ENCODE measurements at places on chromosomes 7 and 10.

GRCh38 chr7:115805458-115805857 is 225.1 kb downstream of the TFEC start:
- no peak for DNase-seq

- DNase-seq, result no peak
These were observed 22.7 kb downstream of the GARS1 start for GRCh38 chr7:30617359-30617758.

GRCh38 chr7:84614821-84615501 is 420.4 kb upstream of the SEMA3A start:
- no peak for DNase-seq

DNA sequence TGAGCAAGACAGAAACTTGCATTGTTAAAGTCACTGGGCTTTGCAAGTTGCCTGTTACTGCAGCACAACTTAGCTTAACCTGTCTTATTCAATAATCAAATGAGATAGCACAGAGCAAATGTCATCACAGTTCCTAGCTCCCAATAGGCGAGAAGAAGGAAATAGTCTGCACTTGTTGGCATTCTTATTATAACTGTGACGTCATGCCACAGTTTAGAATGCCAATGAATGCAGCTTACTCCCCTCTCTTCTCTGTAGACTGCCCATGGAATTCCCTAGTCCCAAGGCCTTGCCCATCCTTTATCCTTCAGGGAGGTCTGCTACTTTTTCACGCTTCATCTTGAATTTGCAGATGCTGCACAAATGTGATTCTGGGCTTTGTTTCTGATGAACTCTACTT is 1094.9 kb upstream of the AUTS2 start:
- DNase-seq, result no peak

- peak; percentile 62 for DNase-seq
These were observed 116.2 kb downstream of the SH3PXD2A start for GRCh38 chr10:103739039-103739764.

DNA sequence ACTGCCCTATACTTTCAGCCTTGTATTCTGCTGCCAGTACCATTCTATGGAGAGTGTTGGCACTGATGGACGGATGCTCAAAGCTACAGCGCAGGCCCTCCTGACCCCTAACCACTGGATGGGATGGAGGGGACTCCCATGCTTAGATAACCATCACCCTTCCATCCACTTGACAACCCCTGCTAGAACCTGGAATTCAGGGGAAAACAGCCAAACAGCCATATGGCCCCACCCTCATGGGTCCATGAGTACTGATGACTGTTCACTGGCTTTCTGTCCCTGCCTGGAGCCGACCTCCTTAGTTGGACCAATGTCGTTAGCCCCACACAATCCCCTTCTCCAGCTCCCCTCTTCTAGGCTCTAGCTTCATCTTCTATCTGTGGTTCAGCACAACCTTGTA is 16.2 kb downstream of the DUSP5 start:
- no peak for DNase-seq

GRCh38 chr7:128714701-128715495 is 24.3 kb upstream of the CALU start:
- no peak for DNase-seq

GRCh38 chr7:151686826-151687225 is 167.1 kb upstream of the RHEB start:
- no peak for DNase-seq

GRCh38 chr7:33677556-33677955 is 227.8 kb upstream of the BMPER start:
- no peak for DNase-seq

GRCh38 chr7:134908289-134908688 is 78.0 kb upstream of the AGBL3 start:
- DNase-seq, result no peak

DNA sequence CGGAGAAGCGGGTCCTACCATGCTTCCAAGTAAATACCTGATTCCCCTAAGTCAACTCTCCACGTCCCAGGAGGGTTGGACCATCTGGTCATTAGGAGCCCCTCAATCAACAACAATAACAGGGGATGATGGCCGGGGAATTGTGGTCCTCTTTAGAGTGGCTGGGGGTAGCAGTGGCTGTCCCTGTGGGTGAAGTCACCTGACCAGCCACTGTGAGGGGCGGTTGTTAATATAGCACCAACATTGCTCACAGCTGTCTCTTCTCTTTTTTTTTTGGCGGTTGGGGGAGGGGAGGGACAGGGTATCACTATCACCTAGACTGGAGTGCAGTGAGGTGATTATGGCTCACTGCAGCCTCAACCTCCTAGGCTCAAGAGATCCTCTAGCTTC is 67.9 kb downstream of the SPDYE5 start:
- DNase-seq, result no peak

DNA sequence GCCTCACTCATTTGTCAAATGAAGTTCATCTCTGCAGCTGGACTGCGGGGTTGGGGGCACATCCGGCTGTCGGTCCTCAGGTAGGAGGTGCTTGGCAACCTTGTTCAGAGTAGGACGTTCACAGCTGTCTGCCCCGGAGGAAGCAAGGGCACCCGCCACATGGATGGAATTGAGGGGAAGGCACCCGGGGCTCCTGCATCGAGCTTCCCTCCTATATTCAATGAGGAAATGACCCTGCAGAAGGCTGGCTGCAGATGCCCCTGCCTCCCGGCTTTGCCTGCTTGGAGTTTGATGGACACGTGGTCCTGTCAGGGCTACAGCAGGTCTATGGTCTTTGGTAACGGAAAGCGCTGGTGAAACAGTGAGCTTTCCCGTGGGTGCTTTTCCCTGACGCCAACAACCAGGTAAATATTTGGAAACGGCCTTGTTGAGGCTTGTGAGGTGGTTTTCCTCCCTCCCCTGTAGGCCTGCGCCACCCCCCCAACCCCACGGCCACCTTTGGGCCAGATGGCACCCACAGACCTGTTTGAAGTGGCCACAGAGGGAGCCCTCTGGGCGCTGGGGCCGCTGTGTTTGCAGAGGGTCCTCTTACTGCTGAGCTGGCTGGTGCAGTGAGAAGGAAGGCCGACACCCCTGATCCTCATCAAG is 32.9 kb downstream of the HTRA1 start:
- DNase-seq, result no peak
